ENCODE measurements at places on chromosomes 16 and 17.

GRCh38 chr16:15827709-15828343 is 29.0 kb downstream of the MYH11 start:
- DNase-seq: no peak

- no peak for DNase-seq
These were observed 62.1 kb downstream of the GAN start for GRCh38 chr16:81376880-81377279.

DNA sequence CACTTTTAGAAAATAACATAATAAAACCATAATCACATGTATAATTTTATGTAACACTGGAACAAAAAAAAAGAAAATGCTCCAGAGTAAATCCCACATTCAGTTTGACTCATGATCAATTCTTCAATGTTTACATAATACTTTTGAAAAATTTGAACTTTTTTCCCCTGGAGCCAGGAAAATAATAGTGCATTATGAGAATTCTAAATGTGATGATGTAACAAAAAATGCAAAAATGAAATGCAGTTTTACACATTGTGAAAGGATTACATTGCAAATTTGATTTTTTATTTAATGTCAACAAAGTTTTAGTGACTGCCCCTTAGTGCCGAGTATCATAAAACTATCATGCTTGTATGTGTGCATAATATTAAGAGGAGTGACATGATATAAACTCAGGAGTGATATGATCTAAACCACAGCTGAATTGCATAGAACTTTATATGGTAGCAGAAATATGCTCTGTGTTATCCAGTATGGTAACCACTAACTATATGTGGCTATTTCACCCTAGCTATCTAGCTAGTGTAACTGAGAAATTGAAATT is 238.2 kb downstream of the CDH8 start:
- DNase-seq: no peak

DNA sequence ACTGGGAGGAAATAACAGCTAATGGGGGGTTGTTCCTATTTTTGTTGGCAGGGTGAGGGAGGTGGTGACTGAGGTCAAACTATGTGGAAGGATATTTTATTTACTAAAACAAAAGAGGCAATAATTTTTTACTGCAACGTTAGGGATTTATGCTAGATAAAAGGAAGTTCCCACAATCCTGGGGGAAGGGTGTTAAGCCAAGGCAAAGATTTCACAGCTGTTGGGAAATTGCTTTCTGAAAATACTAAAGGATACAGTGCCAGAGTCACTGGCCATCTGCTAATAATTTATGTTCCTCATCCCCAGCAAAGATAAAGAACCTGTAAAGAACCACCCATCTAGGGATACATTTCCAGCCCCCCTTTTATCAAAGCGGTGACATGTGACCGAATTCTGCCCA is 756.0 kb upstream of the RBFOX1 start:
- no peak for DNase-seq

GRCh38 chr16:29811896-29812665 is at the start of gene PRRT2:
Gene PRRT2 (plus strand): TSS chr16:29812193. CDS start chr16:29813055, 862 bp downstream.
- no peak for DNase-seq

GRCh38 chr17:80815151-80815681 is 176.4 kb upstream of the CHMP6 start:
- no peak for DNase-seq

DNA sequence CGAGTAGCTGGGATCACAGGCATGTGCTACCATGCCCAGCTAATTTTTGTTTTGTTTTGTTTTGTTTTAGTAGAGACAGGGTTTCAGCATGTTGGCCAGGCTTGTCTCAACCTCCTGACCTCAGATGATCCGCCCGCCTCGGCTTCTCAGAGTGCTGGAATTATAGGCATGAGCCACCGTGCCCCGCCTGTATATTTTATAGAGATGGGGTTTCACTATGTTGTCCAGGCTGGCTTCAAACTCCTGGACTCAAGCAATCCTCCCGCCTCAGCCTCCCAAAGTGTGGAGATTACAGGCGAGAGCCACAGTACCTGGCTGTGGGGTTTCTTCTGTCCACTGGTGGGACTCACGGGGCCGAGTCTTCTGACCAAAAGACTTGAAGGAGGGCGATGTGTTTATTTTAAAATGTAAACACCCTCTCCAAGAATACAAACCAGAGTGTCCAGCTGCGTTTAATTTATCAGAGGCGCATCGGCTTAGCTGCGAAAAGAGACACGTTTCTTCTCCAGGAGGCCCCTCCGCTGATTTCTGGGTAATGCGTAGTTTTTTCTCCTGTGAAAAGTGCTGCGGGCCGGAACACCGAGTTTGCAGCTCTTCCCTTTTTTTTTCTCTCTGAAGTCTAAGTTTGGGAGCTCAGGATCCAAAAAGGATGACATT is 86.9 kb upstream of the CIBAR2 start:
- DNase-seq: no peak

- DNase-seq: no peak
These were observed 26.1 kb downstream of the RCVRN start for GRCh38 chr17:9878786-9879525.

DNA sequence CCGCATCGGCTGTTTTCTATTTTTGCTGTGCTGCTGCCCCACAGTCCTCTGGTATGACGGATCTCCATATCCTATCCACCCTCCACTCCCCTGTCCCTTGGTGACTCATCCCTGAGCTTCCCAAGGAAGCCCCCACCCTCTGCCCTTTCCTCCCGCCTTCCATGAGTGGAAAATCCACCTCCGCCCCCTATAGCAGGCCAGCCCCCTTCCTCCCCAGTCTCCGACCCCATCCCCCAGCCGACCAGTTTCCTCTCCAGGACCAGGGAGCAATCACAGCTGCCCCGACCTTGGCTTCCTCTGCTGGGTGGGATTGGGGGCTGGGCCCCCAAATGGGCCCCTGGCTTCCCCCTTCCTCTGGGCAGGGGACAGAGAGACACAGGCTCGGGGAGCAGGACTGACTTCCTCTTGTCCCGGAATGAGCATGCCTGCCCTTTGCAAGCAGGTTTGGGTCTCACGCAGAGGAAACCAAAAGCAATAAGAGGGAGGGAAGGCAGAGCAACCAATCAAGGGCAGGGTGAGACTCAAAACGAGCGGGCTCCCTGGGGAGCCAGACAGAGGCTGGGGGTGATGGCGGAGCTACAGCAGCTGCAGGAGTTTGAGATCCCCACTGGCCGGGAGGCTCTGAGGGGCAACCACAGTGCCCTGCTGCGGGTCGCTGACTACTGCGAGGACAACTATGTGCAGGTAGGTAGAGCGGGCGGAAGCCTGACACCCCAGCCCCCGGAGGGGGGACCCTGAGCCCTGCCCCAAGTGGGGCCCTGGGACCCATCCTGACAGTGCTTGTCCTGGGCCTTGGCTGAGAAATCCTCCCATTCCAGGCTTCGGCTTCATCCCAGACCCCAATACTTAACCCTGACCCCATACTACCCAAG is at the start of the genes ABI3 and GNGT2:
Gene ABI3 (plus strand): TSS at position 550 of the 872 bp plus-strand sequence. CDS start 18 bp downstream, at position 568.
Gene GNGT2 (minus strand): TSS at position 417 of the 872 bp plus-strand sequence. CDS start 3,152 bp downstream, outside the sequence.
- peak; percentile 87 for DNase-seq

DNA sequence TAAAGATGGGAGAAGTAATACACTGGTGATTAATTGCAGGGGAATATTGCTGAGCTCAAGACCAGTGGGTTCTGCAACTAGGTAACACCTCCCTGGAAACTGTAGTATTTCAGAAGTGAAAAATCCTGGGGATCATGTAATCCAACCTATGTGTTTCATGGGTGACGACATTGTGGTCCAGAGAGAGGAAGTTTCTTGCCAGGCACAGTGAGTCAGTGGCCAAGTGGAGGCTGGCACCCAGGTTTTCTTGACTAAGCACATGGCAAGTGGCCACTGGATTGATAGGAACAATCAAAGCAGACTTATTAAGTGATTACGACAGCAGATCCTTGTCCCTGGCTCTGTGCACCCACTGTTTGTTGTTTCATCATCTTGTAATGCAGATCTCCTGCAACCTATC is 14.6 kb upstream of the CIITA start:
- DNase-seq: no peak

DNA sequence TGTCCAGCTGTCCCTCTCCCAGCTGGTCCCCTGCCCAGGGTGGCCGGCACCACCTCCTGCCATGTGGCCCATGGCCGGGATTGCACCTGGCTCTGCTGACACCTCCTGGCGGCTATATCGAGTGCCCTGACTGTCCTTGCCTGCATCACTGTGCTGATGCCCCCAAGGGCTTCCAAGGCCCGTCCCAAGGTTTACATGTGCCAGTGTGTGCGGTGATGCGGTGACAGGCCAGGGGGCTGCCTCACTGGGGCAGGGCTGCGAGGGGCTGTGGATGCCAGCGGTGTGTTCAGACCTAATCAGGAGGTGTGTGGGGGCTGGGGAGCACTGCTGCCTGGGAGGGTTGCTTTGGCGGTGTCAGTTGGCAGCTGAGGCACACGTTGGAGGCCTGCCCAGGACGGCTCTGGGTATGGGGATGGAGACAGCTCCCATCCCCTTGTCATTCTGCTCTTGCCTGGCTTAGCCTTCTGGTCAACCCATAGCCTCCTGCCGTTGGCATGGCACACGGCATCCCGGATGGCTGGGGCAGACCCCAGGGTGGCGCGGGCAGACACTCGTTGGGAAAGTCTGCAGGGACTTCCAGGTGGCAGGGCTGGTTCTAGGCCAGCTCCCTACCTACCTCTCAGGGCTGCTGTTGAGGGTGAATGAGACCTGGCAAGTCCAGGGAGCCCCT is 5.5 kb downstream of the MAP2K3 start:
- no peak for DNase-seq

DNA sequence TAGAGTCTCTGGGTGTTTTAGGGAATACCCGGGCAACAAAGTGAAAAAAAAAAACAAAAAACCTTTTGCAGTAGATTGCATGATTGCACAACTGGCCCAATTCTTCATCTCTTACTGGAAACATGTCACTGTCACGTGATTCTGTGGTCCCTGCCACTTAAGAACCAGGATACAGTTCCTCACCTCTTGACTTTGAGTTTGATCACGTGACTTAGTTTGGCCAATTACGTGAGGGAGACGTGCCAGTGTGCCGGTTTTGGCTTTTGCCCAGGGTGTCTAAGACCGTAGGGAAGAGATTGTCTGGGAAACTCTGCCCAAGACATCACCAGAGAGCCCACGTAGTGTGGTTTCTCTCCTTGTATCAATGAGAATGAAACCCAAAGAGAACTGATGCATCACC is 88.7 kb downstream of the GRIN2A start:
- DNase-seq: no peak

DNA sequence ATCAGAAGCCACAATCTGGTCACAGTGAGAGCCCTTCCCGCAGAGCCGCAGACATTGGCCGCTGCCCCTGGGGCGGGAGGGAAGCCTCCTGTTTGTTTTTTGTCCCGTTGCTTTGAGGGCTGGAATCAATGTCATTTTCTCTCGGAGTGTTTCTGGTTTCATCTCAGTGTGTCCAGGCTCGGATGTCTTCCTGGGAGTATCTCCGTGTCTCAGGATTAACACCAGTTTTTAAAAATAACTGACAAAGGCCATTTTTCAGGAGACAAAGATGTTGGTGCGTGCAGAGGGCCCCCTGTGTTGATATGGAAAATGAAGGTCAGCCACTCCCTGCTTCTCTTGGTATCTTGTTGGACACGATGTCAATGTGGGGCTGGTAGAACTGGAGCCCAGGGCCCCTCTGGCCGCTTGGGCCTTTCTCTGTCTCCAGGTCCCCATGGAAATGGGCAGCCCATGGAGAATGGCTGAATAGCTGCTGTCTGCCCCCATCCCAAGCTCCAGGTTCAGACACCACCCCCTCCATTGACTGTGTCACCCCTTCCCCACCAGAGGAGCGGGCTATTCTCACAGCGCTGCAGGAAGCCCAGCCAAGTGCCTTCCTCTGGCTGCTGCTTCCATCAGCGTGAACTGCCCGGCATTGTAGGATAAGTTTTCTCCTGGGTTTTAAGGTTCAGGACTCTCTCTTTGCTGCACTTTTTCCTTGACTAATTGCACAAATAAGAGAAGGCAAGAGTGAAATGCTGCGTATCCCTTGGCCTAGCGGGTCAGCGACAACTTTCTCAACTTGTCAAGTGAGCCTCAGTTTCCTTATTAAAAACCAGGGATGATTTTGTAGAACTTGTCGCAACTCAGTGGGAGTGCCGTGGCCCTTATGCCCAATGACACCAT is 72.2 kb upstream of the METTL9 start:
- no peak for DNase-seq

DNA sequence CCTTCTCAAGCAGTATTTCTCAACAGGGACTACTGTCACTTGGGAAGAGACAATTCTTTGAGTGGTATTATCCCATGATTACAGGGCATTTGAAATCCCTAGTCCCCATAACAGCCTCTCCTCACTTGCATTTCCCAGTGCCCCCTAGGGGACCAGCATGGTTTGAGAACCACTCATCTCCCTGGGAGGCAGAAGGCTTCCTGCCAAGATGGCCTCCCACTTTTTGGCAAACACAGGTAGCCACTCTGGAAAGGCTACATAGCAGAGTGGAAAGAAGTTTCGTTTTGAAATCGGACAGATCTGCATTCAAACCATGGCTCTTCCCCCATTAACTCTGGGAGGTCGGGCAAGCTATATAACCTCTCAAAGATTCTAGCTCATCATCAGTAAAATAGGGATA is 256.8 kb downstream of the XYLT1 start:
- no peak for DNase-seq

- peak; percentile 62 for DNase-seq
These were observed 503 bp downstream of the C16orf54 start for GRCh38 chr16:29745121-29745852.

GRCh38 chr17:15157051-15157450 is 108.1 kb downstream of the PMP22 start:
- no peak for DNase-seq

- no peak for DNase-seq
These were observed 25.9 kb downstream of the CLUH start for GRCh38 chr17:2685696-2686095.

- no peak for DNase-seq
These were observed 9.9 kb downstream of the MLYCD start for GRCh38 chr16:83908798-83909197.

DNA sequence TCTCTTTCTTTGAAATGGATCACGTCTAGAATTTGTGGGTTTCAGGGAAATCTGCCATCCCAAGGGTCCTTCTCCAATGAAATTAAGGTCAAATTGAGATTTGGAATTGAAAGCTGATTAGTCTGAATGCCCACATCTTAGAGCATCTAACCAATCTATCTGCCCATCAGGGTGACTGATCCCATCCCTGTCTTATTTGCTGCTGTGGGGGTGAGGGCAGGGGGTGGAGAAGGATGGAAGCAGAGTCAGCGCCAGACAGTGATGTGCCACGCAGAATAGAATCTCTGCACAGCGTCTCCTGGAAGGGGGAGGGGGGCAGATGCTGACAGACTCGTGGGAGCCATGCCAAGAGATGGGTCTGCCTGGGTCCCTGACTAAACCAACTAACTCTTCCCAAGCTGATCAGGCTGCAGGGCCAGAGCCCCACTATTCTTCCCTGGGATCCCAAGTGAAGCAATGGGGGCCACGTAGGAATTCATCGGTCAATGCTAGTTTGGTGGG is 32.1 kb downstream of the CDK5RAP3 start:
- DNase-seq: no peak

GRCh38 chr17:63151941-63152523 is 186.0 kb downstream of the TANC2 start:
- DNase-seq: peak; percentile 10

- no peak for DNase-seq
These were observed 5.8 kb downstream of the CACNA1H start for GRCh38 chr16:1158456-1159324.

All from activated CD4-positive, alpha-beta T cell treated with anti-CD3 and anti-CD28 coated beads, Interleukin-2, amount 50 U/mL, for 16 hours (primary cell).